ENCODE measurements at places on chromosomes 12 and 14.

GRCh38 chr12:113844495-113845210, 121.5 kb downstream of the RBM19 start:
- no peak for DNase-seq

- DNase-seq, result no peak
Observed at GRCh38 chr12:121576851-121577391, 3.9 kb downstream of the KDM2B start.

GRCh38 chr14:68292441-68293215, 473.0 kb downstream of the RAD51B start:
- no peak for DNase-seq

- no peak for DNase-seq
Observed at GRCh38 chr14:92677955-92678354, 70.5 kb downstream of the LGMN start.

- DNase-seq, result no peak
Observed at GRCh38 chr12:89216211-89216952, 135.9 kb downstream of the DUSP6 start.

DNA sequence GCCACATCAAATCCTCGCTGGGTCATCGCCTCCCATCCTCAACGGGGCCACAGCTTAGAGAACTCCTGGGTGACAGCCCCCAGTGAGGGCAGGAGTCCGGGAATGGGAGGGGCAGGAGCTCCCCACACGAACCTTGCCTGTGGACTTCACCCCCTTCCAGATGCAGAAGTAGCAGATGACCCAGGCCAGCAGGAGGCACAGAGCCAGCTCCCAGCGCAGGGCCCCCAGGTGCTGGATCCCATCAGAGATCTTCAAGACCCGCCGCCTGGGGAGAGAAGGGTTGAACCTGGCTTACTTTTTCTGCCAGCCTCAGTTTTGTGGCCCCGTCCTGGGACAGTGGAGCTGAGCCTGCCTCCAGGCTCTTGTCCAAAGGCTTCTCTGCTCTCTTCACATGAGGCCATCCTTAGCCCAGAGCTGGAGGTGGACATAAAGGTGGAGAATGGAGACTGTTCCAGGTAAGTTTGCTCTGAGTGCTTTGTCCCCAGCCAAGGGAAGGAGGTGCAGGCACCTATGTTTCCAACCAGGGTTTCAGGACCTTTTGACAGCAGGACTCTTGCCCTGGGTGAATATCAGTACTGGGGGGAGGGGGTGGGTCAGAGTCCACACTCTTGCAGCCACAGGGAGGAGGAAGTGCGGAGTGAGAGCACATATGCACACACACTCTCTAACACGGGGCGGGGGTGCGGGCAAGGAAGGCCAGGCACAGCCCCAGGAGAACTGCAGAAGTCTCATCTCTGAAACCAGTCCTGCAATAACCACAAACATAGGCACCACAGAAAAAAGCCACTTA, 23.3 kb upstream of the SLC6A12 start:
- DNase-seq, result no peak

DNA sequence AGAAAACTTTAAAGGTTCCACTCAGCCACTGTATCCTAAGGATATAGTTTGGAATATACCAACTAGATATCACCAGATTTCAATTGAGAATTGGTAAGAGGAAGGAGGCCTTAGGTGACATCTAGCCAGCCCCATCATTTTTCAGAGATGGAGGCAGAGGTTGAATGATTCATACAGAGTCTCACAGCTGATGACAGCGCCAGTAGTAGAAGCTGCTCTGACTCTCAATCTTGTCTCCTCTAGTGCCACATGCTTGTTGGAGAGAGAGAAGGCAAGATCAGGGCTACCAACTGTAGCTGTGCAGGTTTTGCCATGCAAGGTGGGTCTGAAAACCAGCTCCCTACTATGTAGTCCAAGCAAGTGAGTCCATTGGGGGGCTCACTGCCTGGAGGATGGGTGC, 6.1 kb downstream of the FRMD6 start:
- DNase-seq, result no peak

- no peak for DNase-seq
Observed at GRCh38 chr12:57460468-57460784, 841 bp downstream of the GLI1 start.

GRCh38 chr12:59314209-59314608, 281.6 kb upstream of the SLC16A7 start:
- DNase-seq, result no peak

DNA sequence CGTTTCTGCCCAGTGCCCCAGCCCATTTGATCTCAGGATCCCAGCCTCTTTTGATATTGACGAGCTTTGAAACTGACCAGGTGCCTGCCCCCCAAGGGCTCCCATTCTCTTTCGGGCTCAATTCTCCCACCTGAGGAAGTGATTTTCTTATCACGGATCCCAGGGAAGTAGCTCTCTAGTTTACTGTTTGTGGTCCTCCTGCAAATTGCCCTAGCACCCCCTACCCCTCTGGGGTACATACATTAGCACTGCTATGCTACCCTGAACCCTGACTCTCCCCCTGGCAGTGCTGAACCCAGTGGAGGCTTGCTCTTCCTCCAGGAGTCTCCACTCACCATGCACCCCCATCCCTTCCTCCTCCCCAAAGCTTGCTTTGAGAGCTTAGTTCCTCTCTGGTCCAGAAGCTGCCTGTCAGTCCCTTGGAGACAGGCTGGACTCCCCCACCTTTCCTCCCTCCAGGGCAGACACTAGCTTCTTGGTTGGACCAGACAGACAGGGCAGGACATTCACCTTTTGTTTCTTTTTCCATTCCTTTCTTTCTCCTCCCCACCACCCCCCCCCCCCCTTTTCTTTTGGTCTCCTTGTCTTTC, 4.4 kb upstream of the TBX3 start:
- DNase-seq, result no peak

GRCh38 chr14:94628578-94628977, 16.4 kb downstream of the SERPINA3 start:
- DNase-seq, result no peak

DNA sequence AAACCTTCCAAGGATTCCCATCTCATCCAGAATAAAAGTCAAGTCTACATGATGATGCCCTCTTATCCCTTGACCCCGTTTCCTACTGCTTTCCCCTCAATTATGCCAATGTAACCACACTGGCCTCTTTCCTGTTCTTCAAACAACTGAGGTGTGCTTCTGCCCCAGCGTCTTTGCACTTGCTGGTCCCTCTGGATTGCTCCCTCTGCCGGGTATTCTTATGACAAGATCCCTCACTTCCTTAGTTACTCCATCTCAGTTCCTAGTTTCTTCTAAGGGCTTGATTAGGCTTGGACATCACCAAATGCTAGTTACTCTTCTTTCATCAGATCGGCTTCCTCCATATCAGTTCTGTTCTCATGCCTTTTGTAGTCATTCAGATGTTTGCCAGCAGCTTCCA, 32.7 kb upstream of the PELI2 start:
- no peak for DNase-seq
